ENCODE measurements at places on chromosomes 1 and 21.
A peak's percentile ranks its signal among the peaks of the same experiment; 100 is the strongest.

DNA sequence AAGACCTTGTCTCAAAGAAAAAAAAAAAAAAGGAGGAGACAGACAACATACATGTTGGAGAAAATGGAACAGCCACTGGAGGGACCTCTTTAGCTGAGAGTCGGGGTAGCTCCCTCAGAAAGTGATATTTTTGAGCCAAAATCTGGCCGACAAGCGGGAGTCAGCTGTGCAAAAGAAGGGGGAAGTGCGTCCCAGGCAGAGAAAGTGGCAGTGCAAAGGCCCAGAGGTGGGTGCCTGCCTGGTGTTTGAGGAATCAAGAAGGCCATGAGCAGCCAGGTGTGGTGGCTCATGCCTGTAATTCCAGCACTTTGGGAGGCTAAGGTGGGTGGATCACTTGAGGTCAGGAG lies 6.1 kb upstream of the CROCC start:
- DNase-seq = no peak

DNA sequence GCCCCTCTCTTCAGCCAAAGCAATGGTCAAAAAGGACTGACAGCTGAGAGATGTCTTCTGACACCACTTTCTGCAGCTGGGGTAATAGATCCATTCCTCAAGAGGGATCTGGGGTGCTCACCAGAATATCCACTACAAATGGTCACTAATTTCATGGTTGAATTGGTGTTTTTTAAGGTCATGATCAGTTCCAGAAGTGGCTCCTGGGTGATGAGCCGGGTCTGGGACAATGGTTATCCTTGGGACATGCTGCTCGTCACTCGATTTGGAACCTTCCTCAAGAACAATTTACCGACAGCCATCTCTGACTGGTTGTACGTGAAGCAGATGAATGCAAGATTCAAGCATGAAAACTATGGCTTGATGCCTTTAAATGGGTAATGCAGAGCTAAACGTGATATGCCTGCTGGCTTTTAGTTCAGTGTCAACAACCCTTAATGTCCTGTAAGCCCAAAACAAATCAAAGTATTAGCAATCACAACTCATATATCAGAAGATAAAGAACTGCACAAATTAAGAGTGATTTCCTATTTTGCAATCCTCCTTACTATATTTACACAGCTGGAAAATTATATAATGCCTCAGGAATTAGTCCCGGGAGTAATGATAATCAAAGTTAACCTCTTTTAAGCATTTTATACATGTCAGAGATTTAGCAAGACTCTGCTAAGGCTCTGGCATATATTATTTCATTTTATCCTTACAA lies 20.1 kb downstream of the FMO3 start:
- DNase-seq = no peak

- DNase-seq = peak; percentile 59
These were observed 75.0 kb downstream of the ATP6V1G3 start for GRCh38 chr1:198465201-198466144.

- DNase-seq = peak; percentile 79
These were observed at the start of gene TNFRSF1B for GRCh38 chr1:12166834-12167492. TNFRSF1B (plus strand) TSS chr1:12166991; CDS start chr1:12167092, 101 bp downstream.

DNA sequence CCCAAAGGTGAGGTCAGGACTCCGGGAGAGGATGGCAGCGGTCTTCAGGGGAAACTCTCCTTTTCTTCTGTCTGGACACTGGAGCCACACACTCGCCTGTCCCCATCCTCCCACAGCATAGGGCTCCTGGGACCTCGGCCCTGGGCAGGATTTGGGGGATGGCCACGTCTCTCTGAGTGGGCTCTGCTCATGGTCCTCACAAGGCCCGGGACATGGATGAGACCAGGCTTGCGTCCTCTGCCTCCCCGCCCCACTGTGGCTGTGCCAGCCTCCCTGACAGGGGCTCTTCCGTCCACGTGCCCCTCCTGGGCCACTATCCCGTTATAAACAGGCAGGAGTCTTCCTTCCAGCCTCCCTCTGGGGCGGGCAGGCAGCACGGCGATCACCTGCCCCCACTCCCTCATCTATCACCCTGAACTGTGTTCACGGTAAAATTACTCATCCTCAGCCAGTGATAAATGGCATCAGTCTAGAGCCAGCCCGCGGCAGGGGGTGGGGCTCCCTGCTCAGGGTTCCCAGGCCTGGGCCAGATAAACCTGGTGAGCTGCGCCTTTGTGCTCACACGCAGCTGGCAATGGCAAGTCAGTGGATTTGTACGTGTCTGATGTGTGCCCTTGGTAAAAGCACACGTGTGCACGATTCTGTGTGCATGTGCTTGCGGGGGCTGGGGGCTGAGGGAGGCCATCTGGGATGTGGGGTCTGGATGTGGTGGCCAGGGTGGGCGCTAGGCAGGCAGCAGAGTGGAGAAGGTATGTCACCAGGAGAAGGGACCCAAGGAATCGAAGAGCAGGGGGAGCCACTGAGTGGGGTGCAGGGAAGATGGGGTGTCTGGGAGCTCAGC lies 12.6 kb upstream of the SAMD11 start:
- DNase-seq = no peak

DNA sequence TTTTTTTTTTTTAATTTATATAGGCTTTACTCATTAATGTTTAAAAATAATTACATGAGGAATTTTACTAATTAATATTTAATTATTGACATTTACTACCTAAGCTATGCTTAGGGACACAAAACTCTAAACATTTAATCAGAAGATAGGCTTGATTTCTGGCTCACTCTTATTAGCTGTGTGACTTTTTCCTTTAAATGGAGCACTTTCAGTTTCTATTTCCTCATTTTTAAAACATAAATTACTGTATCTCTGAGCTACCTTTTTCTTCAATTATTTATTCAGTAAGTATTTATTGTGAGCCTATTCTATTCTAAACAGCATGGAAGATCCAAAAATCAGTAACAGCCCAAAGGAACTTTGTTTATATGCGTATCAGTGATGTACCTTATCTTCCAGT lies 40.5 kb downstream of the MAP3K7CL start:
- DNase-seq = no peak

DNA sequence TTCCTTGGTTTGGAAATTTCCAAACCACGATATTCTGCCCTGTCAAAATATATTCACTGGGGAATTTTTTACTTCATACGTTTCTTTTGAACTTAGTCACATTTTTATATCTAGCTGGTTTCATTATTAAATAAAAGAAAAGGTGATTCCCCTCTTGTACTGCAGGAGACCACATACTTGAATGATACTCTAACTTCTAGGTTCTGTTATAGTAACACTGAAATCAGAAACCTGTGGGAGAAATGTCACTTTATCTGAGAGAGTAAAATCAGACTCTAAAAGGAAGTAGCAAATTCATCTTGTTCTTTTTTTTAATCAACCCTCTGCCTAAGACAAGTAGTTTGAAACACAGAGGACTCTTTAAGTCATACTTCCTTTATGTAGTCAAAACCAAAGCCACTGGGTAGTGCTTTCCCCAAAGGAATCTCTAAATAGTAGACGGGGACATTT lies 34.4 kb downstream of the MRPL39 start:
- DNase-seq = peak; percentile 64

GRCh38 chr1:2528016-2528415 lies 1.6 kb upstream of the PANK4 start:
- no peak for DNase-seq

- DNase-seq = no peak
These were observed 464.6 kb downstream of the PCP4 start for GRCh38 chr21:40331804-40332203.

DNA sequence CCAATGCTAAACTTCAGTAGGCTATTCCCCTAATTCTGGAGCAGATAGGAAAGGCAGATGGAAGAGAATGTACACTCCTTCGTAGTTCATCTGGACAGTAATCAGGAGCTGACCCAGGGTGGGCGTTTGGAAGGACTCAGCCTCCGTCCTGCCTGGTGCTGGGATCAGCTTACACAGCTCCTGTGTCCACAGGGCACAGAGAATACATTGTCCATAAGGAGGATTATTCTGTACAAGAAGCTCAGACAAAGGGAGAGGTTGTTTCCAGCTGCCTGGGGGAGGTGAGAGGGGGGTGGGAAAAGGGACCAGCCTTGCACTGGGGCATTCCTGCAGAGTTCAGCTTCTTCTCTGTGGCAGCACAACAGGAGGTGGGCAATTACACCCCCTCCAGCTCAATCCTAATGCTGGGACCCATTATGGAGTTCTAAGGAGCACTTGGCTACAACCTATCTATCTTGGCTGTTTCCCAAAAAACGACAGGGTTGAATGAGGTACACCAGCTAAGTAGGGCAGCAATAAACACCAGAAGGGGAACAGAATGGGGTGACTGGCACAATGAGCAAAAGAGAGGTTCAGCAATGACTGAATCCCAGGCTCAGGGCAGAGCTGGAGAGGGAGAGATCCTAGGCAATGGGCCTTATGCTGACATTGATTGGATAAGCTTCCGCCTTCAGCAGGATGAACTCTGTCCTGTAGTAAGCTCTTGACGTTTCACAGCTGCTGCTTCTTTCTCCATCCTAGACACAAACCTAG lies 7.4 kb downstream of the MED8 start:
- no peak for DNase-seq

DNA sequence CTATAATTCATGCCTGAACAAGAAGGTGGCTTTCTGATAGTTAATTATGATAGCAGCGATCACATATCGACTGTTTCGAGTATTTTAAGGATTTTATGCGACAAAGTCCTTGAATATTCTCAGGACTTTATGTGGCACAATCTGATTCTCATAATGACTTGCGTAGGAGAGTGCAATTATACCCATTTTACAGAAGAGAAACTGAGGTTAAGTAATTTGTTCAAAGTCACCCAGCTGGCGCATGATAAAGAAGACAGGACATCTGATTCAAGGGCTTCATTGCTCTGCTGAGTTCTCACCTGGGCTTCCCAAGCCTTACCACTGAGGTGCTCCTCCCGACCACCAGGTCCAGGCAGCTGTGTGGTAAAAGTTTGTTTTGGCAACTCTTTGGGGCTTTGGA lies 1.8 kb downstream of the CRCT1 start:
- DNase-seq = no peak

GRCh38 chr1:22105611-22106207 lies 37.2 kb downstream of the WNT4 start:
- peak; percentile 65 for DNase-seq

DNA sequence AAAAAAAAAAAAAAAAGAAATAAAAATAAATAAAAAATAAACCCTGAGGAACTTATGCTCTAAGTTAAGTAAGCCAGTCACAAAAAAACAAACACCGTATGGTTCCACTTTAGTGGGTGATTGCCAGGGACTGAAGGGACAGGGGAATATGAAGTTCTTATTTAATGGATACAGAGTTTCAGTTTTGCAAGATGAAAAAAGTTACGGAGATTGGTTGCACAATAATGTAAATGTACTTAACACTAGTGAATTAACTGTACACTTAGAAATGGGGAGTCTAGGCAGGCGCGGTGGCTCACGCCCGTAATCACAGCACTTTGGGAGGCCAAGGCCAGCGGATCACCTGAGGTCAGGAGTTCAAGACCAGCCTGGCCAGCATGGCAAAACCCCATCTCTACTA lies 111.4 kb downstream of the ASH1L start:
- no peak for DNase-seq

GRCh38 chr1:165068741-165069140 lies 287.8 kb downstream of the LMX1A start:
- DNase-seq = no peak

- peak; percentile 54 for DNase-seq
These were observed 97.2 kb upstream of the ARTN start for GRCh38 chr1:43836267-43836951.

GRCh38 chr1:7687411-7687810 lies 83.7 kb upstream of the VAMP3 start:
- DNase-seq = no peak

GRCh38 chr1:85297855-85298629 lies 21.6 kb upstream of the BCL10 start:
- peak; percentile 65 for DNase-seq

DNA sequence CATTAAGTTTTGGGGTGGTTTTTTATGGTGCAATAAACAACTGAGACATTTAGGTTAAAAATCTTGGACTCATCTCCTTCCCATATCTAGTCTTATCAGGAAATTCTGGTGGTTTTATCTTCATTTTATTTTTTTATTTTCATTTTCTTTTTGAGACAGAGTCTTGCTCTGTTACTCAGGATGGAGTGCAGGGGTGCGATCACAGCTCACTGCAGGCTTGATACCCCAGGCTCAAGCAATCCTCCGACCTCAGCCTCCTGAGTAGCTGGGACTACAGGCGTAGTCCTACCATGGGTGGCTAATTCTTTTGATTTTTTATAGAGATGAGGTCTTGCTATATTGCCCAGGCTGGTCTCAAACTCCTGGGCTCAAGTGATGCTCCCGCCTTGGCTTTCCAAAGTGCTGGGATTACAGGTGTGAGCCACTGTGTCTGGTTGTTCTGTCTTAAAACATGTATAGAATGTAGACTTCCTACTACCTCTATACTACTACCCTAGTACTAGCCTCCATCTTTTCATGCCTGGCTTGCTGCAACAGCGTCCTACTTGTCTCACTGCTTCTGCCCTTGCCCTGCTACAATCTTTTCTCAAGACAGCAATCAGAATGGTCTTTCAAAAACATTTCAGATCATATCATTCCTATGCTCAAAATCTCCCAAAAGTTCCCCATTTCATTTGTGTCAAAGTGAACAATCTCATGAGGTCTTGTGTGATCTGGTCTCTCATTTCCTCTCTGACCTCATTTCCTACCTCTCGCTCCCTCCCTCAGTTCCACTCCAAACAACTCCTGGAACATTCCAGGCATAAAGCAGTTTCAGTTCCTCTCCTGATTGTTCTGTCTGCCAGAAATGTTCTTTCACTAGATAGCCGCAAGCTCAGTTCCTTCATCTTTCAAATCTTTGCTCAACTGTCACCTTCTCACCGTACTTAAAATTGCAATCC lies 5.9 kb upstream of the FCGR2A start:
- DNase-seq = no peak

- no peak for DNase-seq
These were observed 3.2 kb downstream of the F3 start for GRCh38 chr1:94538243-94538827.

- peak; percentile 62 for DNase-seq
These were observed 382 bp downstream of the GPBP1L1 start for GRCh38 chr1:45686015-45686287.

- DNase-seq = no peak
These were observed 452 bp downstream of the LEFTY2 start for GRCh38 chr1:225940385-225941151.

GRCh38 chr1:112806090-112806642 lies 91.0 kb upstream of the PPM1J start:
- DNase-seq = no peak

GRCh38 chr1:54559111-54559548 lies 11.1 kb downstream of the ACOT11 start:
- no peak for DNase-seq

- DNase-seq = no peak
These were observed 63.7 kb downstream of the NVL start for GRCh38 chr1:224266105-224266914.

DNA sequence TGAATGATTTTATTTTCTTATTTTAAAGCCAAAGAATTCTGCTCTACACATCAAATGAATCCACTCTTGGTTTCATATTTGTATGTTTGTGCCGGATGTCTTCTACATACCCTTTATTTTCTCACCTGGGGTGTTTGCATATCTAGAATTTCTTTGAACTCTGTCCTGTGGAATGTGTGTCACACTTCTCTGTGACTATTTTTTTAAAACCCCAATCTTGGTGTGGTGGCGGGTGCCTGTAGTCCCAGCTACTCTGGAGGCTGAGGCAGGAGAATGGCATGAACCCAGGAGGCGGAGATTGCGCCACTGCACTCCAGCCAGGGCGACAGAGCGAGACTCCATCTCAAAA lies 35.4 kb downstream of the CENPF start:
- DNase-seq = peak; percentile 12
